H54 (cell line): ENCODE measurements at places on chromosomes 16 and 17.

DNA sequence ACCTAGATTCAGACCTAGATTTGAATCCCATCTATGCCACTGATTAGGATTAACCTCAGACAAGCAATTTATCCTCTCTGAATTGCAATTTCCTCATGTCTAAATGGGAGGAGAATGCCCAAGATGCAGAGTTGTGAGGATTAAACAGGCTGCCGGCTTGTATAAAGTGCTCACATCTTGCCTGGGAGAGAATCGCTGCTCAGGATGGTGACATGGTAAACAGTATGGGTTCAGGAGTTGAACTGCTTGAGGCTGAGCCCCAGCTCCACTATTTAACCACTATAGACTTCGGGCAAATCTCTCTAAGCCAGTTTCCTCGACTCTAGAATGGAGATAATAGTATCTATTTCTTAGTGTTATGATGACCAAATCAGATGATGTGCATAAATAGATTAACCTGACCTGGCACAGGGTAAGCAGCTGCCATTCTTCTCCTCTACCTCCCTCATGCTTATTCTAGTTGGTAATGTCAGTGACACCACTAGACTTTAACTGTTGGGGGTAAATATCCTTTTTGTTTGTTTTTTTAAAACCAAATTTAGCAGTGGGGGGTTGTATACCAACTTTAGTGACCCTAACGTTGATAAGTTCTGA, 732 bp upstream of the RPL27 start:
- DNase-seq = no peak

- DNase-seq = no peak
Measured at GRCh38 chr16:27291106-27291505, 22.5 kb upstream of the NSMCE1 start.

- DNase-seq = no peak
Measured at GRCh38 chr17:51275381-51275780, 15.0 kb downstream of the UTP18 start.

GRCh38 chr17:45384047-45384788, 48.5 kb downstream of the ARHGAP27 start:
- no peak for DNase-seq

- DNase-seq = peak; percentile 95
Measured at GRCh38 chr16:89395150-89396142, 94.9 kb downstream of the ANKRD11 start.

GRCh38 chr16:64269756-64270155, 852.1 kb downstream of the CDH11 start:
- no peak for DNase-seq

- DNase-seq = no peak
Measured at GRCh38 chr17:59547131-59547915, 18.1 kb upstream of the DHX40 start.

DNA sequence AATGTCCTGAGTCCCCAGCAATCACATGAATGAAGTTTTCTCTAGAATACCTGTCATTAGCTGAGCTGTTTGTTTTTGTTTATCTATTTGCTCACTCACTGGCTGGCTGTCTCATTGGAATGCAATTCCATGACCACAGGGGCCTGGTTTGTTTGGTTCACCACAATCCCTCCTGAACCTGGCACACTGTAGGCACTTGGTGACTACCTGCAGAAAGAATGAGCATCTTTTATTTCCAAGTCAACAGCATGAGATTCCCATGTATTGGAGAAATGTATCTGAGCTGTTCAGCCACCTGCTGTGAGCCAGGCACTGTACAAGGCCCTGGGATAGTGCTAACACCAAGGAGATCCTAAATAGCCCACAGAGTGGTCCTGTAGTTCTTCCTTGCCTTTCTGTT, 345.1 kb downstream of the XYLT1 start:
- no peak for DNase-seq

- no peak for DNase-seq
Measured at GRCh38 chr16:10405386-10405939, 19.6 kb downstream of the ATF7IP2 start.

- DNase-seq = no peak
Measured at GRCh38 chr16:57689762-57690558, 4.6 kb upstream of the DRC7 start.

DNA sequence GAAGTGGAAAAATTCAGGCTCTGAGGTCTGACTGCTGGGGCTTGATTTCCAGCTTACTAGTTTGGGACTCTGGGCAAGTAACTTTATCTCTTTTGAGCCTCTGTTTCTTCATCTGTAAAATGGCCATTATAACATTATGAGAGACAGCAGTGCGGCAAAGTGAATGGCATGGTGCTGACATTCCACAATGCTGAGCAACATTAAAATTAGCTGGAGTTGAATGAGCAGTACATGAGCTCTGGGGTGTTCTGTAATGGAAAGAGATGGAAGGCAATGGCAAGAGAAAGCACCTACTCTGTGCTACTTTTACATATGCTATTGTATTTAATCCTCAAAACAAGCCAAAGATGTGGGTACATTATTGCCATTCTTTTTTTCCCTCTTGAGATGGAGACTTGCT, 535.7 kb upstream of the CDH11 start:
- DNase-seq = no peak

DNA sequence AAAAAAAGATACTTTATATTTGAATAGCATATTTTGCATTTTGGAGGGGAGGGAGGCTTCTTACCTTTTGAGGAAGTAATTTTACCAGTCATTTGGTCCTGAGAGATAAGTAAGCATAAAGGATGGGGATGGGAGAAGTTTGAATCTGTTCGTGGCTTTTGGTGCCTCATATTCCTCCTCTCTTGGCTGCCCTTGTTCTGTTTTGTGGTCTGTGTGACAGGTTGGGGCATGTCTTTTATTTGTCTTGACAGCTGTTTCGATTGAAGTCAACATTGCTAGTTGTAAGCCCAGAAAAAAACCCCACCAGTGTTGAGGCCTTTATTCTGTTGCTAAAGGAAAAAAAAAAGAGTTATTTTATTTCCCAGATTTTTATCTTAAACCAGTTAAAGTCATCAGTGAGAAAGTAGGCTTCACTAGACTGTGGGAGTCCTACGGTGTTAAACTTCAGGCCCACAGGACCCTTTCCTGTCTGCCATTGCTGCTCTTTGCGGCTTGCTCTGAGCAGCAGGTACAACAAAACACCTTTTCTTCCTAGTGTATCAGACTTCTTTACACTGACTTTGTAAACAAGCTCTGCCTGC, 11.4 kb downstream of the SLC7A6 start:
- no peak for DNase-seq

GRCh38 chr16:88759245-88759975, 25.6 kb downstream of the PIEZO1 start:
- no peak for DNase-seq

DNA sequence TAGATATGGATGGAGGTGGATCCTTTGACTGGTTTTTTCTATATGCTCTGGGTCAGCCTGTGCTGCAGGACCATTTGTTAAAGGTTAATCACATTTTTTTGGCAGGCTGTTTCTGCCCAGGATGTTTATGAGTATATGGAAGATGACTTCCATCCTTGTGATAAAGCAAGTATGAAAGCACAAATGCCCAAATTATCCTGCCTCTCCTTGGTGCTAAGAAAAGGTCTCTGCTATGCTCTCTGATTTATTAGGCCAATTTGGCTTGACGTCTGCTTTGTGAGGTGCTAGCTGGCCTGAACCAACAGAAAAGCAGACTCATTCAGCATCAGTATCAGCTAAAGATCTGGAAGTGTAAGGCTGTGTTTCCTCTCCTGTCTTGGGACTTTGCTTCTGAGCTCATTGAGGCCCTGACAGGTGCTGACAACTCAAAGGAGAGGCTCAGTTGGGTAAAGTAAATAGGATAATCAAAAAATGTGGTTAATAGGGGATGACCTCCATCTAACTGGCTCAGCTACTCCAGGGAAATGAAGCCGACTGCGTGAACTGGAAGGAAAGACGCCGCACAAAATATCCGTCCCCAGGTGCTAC, 15.2 kb downstream of the ANKRD40 start:
- no peak for DNase-seq

- no peak for DNase-seq
Measured at GRCh38 chr17:28488533-28489276, 15.3 kb downstream of the SLC13A2 start.

DNA sequence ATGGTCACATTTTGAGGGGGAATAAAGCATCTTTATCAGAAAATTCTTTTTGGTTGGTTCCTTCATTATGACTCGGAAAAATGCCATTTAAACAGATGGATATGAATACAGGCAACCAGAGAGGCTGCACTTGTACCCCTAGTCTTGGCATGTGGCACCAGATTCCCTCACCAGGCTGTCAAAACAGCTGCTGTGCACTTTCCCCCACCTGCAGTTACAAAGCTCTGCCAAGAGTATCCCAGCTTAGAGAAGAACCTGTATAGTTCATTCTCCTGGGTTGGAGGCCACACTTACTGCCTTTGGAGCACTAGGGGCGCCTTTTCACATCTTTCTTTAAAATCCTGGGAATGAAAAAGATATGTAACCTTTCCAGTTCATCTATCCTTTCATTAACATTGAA, 190.3 kb downstream of the KIF2B start:
- no peak for DNase-seq

GRCh38 chr16:49019831-49020230, 261.8 kb downstream of the CBLN1 start:
- DNase-seq = no peak

- no peak for DNase-seq
Measured at GRCh38 chr17:17528696-17529652, 32.8 kb upstream of the RASD1 start.

DNA sequence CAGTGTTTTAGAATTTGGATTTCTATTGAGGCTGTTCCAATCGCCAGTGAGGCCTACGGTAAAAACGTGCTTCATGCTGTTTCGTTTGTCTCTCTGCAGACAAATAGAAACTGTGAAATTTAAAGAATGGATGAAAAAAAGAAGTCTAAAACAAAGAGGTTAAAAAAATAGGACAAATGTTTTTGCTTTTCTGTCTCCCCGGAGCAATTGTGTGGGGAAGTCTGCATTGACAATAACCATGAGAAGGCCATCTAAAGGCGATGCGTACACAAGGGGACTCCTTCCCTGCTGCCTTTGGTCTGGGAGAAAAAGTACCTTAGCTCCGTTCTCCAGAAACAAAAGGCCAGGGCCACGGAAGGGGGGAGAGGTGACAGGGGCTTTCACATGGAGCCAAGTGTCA, 4.6 kb upstream of the ZFHX3 start:
- no peak for DNase-seq

GRCh38 chr16:84334058-84334457, 34.3 kb upstream of the ATP2C2 start:
- DNase-seq = no peak

GRCh38 chr17:69430488-69430887, 16.0 kb downstream of the MAP2K6 start:
- no peak for DNase-seq

GRCh38 chr16:89015271-89015859, 38.4 kb upstream of the CBFA2T3 start:
- DNase-seq = no peak

DNA sequence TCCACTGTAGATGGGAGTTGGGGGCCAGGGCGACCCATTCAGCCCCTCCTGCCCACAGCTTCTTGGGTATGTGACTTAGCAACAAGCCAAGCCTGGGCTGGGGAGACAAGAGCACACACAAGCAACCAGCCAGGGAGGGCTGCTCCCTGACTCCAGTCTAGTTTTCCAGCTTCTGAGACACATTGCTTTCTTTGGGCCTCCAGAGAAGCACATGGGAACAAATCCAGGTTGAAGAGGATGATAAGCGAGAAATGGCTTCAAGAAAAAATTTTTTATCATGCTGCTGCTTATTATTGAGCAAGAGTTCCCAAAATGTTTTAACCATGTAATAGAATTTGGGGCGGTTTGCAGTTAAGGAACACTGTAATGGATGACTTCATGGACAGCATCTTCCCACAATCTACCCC, 173.7 kb downstream of the SOX9 start:
- no peak for DNase-seq

DNA sequence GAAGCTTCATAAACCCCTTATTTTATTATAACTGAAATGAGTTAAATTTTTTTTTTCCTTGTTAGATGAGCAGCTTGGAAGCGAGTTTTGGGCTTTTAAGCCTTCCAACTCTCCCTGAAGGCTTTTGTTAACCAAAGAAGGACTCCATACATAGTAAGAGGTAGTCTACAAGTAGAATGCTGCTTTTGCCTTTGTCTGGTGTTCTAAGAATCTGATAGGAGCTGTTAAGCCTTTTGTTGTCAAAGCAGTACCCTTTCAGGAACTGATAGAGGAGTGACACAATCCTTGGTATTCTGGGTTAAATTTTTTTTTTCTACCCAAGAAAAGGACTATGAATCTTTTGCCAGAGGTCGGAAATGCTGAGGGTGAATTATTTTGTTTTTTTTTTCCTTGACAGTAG, 26.1 kb downstream of the MAP2K4 start:
- no peak for DNase-seq

GRCh38 chr17:36196131-36196486, 449 bp downstream of the CCL3L1 start:
- no peak for DNase-seq

- DNase-seq = no peak
Measured at GRCh38 chr17:78878871-78879527, 24.0 kb downstream of the CEP295NL start.

DNA sequence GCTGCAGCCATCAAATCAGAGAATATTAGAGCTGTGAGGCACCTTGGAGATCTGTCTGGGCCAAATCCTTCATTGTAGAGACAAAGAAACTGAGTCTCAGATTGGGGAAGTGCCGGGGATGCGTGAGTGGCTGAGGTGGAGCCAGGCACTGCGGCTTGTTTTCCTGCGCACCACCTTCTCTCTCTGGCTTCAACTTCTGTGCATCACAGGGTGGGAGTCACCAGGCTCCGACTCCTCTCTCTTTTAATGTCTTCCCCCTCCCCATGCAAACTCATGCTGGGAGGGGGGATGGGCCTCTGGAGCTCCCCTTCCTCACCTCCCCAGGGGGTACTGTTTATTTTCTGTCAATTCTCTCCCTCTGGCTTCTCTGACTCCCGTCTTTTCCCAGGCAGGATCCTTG, 8.7 kb upstream of the ETV4 start:
- DNase-seq = no peak

- DNase-seq = no peak
Measured at GRCh38 chr17:65394811-65395472, 166.5 kb downstream of the AXIN2 start.

GRCh38 chr17:56838687-56839086, 4.7 kb downstream of the DGKE start:
- DNase-seq = no peak
